ENCODE measurements at places on chromosomes 7 and 10.

DNA sequence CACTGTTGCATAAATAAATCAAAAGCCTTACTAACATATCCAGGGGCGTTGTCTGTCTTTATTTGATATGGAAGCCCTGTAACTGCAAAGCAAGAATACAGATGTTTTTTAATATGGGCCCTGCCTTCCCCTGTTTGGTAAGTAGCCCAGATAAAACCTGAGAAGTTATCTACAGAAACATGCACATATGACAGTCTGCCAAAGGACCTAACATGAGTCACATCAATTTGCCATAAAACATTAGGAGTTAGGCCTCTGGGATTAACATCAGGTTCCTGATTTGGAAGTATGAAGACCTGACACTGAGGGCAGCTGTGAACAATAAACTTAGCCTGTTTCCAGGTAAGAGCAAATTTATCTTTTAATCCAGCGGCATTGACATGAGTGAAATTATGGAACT lies 1588.8 kb downstream of the REEP3 start:
- no peak for DNase-seq

DNA sequence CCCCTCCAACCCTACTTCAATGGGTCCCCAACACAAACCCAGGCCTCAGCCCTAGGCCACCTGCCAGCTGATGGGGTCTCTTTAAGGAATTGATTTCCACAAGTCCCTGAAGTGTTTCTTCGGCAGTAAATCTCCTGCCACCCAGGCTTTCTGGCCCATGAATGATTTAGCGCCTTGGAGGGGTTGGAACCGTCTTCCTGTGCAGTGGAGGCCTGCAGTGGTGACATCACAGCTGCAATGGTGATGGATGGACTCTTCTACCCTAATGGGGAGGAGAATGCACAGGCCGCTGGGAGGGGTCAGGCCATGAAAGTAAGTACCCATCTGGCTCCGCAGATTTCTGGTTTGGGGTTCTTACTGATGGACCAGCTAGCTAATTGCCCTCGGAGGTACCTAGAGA lies 163.8 kb downstream of the UBE2H start:
- no peak for DNase-seq

DNA sequence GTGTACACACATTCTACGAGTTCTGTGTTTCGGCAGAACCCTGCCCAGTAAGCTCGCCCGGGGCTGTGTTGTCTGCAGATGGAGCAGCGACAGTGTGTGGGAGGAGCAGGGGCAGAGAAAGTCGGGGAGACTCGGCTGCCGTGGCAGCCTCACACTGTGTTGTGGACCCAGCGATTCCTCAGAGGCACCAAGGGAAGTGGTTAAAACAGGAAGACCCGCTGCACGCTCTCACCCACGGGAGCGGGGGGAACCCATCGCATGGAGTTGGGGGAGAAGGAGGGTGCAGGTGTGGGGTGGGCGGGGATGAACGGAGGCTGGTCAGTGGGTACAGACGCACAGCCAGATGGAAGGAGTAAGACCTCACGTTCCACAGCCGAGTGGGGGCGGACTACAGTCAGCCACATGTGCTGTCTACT lies 250.2 kb downstream of the ELFN1 start:
- peak; percentile 51 for DNase-seq

DNA sequence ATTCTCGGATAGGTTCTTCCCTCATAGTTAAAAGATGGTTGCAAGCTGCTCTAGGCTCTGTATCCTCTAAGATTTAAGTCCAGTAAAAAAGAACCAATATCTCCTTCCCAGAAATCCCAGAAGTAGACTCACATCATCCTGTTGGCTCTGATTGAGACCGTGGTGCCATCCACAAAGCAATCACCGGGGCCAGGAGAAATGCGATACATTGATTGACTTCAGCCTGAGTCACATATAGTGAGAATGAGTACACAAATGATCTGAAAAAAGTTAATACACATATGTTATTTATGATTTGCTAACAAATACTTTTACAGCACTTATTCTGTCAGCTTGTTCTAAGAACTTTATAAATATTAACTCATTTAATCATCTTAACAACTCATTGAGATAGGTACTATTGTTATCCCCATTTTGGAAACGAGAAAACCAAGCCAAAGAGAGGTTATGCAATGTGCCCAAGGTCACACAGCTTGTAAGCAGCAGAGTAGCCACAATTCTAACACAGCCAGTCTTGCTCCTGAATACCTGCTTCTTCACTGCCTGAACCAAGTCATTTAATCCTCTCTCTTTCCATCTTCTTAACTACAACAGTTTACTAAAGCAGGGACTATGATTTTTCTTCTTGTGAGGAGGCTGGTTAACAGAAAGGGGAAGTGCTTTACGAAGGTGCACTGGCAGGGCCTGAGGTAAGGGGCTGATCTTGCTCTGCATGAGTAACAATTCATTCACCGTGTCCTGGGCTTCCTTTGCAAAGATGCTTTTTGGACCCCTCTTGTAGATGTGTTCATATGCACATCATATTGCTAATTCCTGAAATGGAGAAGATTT lies 177.0 kb downstream of the REEP3 start:
- DNase-seq = no peak

GRCh38 chr10:17062955-17063484 lies 66.6 kb downstream of the CUBN start:
- no peak for DNase-seq

GRCh38 chr7:156889089-156889488 lies 3.9 kb downstream of the LMBR1 start:
- no peak for DNase-seq

- no peak for DNase-seq
Measured at GRCh38 chr7:107551936-107552335, 11.8 kb downstream of the COG5 start.

DNA sequence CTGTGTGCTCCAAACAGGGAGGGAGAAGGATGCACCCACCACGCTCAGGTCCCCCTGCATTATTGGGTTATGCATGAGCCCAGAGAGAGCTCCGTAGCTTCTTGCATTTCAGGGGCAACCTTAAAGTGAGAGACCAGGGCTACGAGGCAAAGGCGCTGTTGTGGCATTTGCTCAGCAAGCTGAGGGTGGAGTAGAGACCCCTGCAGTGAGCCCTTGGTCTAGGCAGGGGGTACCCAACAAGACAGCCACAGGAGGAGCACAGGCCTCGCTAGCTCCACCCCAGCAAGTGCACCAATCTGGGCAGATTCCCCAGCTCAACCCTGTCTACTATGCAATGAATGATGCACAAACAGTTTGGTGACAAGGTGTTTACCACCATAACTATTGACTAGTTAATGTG lies 198.4 kb downstream of the CALN1 start:
- no peak for DNase-seq

GRCh38 chr10:121155742-121156474 lies 304.7 kb downstream of the WDR11 start:
- no peak for DNase-seq

- DNase-seq = peak; percentile 86
Measured at GRCh38 chr7:37683246-37684120, at the start of gene GPR141. Gene GPR141 (plus strand): TSS chr7:37683766. CDS start chr7:37740394, 56,628 bp downstream.

DNA sequence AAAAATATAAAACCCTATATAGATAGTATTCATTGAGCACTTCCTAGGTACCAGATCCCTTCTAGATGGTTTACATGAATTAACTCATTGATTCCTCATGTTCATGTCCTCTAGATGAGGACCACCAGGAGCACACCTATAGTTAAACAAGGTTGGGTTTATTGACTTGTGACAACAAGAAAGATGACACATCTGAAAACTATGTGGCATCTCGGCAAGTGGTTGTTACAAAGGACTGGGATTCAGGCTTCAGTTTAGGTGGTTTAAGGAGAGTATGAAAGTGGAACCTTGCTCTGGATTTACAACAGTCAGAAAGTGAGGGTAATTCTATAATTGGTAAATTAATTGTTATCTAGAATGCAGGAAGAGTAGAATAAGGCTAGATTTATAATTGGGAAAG lies 99.0 kb upstream of the PHF14 start:
- no peak for DNase-seq

- no peak for DNase-seq
Measured at GRCh38 chr7:1053002-1053411, 8.7 kb downstream of the GPR146 start.

- DNase-seq = no peak
Measured at GRCh38 chr7:128792471-128793180, 858 bp downstream of the CCDC136 start.

DNA sequence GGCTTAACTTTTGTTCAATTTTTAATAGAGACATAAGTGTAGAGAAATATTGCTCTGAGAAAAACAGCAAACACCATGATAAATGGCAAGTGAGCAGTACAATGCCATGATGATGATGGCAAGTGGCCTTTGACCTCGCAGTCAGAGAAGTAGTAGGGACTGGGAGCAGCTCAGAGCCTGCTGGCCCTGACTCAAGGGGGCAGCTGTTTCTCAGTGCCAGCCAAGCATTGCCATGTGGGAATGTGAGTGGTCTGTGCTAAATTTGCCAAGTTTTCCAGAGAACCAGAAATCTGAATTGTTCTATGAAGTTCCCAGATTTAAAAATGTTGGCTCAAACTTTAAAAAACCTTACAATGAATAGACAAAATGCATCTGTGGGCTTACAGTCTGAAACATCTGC lies 187.9 kb downstream of the BICC1 start:
- DNase-seq = no peak

DNA sequence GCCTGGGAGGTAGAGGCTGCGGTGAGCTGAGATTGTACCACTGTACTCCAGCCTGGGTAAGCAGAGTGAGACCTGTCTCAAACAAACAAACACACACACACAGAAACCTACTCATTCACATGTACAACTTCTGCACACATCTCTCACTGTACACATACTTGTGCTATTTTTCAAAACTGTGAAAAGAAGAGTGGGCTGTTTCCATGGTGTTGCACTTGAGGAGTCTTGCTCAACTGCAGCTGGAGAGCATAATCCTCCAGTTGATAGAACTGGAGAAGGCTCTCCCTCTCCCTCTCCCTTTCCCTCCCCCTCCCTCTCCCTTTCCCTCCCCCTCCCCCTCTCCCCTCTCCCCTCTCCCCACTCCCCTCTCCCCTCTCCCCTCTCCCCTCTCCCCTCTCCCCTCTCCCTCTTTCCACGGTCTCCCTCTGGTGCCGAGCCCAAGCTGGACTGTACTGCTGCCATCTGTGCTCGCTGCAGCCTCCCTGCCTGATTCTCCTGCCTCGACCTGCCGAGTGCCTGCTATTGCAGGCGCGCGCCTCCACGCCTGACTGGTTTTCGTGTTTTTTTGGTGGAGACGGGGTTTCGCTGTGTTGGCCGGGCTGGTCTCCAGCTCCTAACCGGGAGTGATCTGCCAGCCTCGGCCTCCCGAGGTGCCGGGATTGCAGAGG lies 43.7 kb upstream of the DLD start:
- DNase-seq = no peak

- DNase-seq = no peak
Measured at GRCh38 chr10:126475074-126475691, 86.9 kb upstream of the ADAM12 start.

DNA sequence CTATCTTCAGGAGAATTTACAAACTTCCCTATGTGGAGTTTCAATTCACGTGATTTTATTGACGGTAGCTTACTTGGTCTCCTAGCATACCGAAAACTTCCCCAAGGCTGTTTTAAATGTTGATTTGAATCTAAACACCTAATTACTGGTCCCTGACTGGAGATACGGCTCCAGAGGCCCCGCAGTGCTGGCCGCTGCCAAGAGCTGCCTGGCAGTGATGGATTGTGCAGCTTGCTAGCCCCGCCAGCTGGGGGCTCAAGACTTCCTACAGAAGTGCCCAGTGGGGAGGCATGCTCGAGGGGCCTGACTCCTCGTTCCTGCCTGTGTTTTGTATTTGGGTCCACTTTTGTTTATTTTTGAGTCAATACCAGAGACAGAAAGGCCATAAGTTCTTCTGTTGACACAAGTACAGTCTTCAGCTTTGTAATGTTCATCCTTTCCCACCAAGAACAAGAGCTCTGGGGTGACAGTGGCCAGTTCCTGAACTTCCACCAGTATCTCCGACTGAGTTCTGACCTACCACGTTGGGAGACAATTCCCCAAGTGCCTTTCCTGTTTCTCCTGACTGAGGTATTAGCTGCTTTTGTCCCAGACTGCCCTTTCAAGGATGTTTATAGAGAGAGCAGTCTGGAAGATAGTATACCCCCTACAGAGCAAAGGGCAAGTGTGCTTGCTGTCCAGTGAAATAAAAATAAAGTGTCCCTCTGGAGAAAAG lies 80.7 kb upstream of the CXCL12 start:
- DNase-seq = no peak

DNA sequence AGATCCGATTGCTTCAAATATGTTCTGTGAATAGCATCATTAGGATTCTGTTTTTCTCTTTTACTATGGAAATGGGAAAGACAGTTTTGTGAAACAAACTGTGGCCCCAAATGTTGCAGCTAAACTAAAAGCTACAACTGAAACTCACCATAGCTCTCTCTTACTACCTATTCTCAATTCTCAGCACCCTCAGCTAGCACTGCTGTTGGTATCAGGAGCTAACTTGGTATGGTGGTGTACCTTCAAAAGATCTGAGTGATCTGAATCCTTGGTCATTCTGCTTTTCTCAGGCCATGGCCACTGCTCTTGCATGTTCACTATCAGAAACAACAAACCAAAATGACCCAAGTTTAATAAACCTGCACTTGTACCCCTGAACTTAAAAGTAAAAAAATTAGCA lies 1208.0 kb downstream of the SORCS1 start:
- no peak for DNase-seq

- DNase-seq = no peak
Measured at GRCh38 chr10:123906884-123907652, 15.5 kb upstream of the CPXM2 start.

DNA sequence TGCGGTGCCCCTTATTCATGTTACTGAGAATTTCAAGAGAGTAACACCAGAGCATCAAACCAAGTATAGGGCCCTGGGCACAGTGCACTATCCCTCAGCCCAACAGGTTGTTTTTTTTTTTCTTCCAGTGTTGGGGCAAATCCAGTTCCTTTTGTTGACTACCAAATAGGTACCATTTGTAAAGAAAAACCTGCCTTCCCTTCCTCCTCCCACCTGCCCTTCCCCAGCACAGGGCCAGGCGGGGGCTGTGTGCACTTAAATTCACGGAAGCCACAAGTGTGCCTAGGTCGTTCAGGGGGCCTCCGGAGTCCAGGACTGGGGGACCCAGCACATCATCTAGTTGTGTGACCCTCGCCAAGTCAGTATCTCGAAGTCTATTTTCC lies 595 bp upstream of the SFXN4 start:
- no peak for DNase-seq

- no peak for DNase-seq
Measured at GRCh38 chr10:120644556-120645410, 187.8 kb downstream of the PLPP4 start.

- DNase-seq = no peak
Measured at GRCh38 chr10:115883372-115883771, 389.6 kb downstream of the GFRA1 start.

GRCh38 chr10:97498841-97499560 lies at the start of gene UBTD1:
Gene UBTD1 (plus strand): TSS chr10:97498924. CDS start chr10:97499204, 280 bp downstream.
- peak; percentile 13 for DNase-seq

GRCh38 chr10:23370106-23370505 lies 25.5 kb upstream of the C10orf67 start:
- no peak for DNase-seq

GRCh38 chr10:48400129-48400849 lies 93.8 kb downstream of the MAPK8 start:
- DNase-seq = no peak

- no peak for DNase-seq
Measured at GRCh38 chr10:15360566-15360965, 10.5 kb downstream of the FAM171A1 start.

- DNase-seq = no peak
Measured at GRCh38 chr7:109835577-109835976, 1255.3 kb upstream of the LRRN3 start.

All from inflammatory macrophage treated with lipopolysaccharide for 1 hour (primary cell).